ENCODE measurements at places on chromosomes 6 and 20. TPM values are rescaled to one million over a fixed set of nuclear protein-coding genes. Genes with fewer than 3 reads are reported as not detected.

Gene PGC
- total RNA-seq = not detected

Gene HMGCLL1
- total RNA-seq = 0.07 TPM

Gene DNPH1
- total RNA-seq = 58.4 TPM

Gene RIMS4
- total RNA-seq = not detected

- no peak for DNase-seq
Measured at GRCh38 chr6:18795726-18796125, 408.6 kb downstream of the RNF144B start.

DNA sequence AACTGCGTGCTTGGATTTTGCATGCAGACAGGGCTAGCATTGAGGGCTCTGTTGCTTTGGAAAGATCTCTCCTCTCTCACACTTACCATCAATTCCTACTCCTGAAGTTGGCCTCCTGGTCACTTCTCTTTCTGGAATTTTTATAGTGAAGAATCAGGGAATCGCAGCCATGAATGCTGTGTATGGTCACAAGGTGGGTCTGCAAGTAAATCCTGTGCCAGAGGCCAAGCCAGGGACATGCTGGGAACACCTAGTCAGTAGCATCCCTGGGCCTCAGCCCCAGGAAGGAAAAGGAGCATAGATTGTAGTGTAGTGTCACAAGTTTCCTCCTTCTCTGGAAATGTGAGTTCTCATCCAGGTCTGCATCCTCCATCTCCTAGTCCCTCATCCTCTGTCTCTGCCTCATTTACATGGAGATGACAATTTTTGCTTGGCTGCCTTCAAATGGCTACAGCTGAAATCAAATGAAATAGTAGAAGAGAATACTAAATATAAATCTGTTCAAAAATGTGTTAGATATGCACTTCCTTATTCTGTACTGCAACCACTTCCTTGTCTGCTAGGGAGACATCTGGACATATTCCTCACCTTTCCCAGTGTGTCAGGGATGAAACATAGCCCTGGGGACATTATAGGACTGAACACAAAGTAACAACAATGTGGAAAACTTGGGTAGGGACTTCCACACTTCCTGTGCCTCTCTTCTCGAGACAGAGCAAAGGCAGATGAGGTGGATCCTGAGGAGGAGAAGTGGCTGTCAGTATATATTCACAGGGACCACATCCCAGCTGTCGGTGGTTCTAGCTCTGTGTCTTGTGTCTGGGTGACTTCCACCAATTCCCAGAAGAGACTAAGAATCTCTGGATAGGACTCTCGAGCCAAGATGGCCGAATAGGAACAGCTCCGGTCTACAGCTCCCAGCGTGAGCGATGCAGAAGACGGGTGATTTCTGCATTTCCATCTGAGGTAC is 17.0 kb downstream of the CST9 start:
- DNase-seq = no peak

DNA sequence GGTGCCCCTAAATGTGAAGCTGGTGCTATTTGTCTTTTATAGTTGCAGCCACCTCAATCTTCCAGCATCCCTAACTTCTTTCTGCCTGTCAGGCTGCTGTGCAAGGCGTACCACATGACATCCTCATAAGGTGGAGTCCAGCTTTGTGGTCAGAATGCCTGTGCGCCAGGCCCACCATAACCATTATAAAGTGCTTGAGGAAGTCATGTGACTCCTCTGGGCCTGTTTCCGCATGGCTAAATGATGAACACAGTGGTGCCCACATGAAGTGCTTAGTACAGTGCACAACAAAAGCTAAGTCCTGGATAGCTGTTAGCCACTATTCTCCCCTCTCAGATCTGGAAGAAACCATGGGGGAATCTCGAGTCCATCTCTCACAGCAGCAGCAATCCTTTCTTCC is 75.6 kb downstream of the INSM1 start:
- DNase-seq = no peak

DNA sequence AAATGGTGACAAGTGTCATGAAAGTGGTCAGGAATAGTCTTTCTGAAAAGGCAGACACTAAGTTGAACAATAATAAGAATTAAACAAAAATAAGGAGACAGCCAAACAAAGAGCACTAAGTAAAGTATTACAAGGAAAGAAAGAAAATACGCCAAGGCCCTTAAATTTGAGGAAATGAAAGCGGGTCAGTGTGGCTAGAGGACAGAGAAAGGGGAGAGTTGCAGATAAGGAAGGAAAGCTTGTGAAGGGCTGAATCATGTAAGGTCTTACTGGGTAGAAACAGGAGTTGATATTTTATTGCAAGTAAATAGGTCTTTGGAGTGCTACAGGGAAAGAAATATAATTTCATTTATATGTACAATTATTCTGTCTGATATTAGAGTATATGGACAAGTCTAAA is 732.1 kb downstream of the EPHA7 start:
- DNase-seq = no peak

GRCh38 chr6:156790711-156791319 is 13.6 kb downstream of the ARID1B start:
- DNase-seq = no peak

Data from pulmonary artery endothelial cell (primary cell).